ENCODE measurements at places on chromosomes 13 and 19.

DNA sequence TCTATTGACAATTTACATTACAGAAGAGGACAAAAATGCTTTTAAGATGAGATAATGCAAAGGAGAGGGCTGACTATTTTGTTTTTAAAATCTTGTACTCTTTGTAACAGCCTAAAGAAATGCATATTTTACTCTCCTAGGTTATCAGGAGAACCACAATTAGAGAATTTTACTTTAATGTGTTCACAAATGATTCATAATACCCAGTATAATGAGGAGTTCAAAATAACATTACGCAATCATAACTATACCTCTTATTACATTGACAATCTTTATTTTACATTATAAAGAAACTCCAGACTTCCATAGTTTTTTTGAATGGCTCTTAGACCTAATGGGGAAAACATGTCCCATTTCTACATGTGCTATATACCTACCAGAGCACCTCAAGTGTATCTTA, 1089.7 kb downstream of the PCDH17 start:
- DNase-seq, result no peak

DNA sequence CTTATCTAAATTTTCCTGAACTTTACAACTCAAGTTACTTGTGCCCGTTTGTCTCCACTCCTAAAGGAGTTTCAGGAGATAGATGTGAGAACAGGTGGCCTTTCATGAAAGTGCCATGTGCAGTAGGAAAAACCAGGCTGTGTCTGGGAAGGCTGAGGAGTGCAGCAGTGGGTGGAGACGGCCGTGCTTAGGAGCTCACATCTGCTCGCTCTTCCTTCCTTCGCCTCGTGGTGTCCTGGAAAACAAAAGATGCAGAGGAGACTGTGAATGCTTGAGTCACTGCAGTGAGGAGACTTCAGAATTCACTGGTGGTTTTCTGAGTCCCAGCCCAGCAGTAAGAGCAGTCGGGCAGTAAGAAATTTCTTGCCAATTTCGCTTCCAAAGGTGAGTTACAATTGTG, 138.4 kb upstream of the RNF113B start:
- no peak for DNase-seq

DNA sequence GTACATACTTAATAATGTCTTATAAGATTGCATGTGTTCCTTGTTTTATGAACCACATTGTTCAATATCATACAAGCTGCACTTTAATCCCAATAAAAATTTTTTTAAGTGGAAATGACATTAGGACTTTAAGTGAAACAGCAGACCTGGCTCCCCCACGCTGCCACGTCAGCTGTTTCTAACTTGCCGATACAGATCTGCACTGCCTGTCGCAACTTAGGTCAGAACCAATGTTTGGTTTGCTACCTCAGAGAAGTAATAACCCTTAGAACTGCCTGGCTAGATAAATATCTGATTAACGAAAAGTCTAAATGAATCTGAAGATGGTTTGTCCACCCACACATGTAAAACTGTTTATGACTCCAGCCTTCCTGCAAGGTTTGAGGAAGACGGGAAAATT, 327.5 kb upstream of the DACH1 start:
- no peak for DNase-seq

- DNase-seq, result no peak
Observed at GRCh38 chr19:36449059-36449670, 30.7 kb upstream of the ZFP82 start.

DNA sequence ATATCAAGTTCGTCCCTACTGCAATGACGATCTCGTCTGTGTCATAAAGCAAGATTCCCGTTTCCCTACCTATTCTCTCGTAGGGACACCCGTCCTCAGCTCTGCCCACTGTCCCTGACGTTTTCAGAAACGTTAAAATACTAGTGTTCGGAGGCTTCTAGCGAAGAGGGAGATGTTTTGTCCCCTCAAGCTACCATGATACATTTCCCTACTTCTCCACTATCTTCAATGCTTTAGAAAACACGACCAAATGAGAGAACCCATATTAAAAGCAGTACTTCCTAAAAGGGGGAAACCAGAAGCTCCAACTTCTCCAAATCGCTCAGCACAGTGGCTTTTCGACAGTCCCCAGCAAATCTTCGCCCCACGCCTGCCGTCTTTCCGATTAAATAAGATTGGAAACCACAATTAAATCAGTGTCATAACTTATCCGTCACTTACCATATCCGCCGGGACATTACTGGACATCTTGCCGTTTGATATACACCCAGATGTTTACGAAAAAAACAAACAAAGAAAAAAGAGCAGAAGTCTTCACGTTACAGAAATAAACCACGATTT, 1.3 kb downstream of the UBL3 start:
- no peak for DNase-seq

GRCh38 chr19:4083677-4084546, 17.2 kb upstream of the ZBTB7A start:
- peak; percentile 35 for DNase-seq

DNA sequence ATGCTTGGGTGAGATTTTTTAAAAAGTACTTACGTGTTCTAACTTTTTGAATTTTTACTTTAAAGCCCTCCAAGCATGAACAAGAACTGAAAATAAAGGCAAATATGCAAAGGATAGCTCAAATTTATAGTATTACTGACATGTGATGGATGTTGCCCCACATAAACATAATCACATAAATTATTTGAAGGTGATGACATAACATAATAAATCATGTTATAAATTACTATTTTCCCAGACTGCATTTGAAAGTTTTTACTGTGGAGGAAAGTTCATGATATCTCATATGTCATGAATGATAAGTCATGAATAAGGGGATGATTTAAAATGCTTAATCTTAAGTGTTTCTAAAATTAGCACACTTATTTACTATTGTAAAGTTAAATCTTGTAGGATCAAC, 705.7 kb upstream of the SLITRK1 start:
- no peak for DNase-seq

GRCh38 chr19:3785451-3785937, 687 bp downstream of the MATK start:
- DNase-seq, result peak; percentile 40

- DNase-seq, result no peak
Observed at GRCh38 chr13:43988302-43988701, 108.6 kb downstream of the LACC1 start.

Data from stimulated activated CD4-positive, alpha-beta T cell treated with anti-CD3 and anti-CD28 coated beads, Interleukin-4, amount 100 ng/mL, for 4 hours (primary cell).